ENCODE measurements at places on chromosomes 3 and 15.

GRCh38 chr3:12495749-12496452, 11.6 kb downstream of the TSEN2 start:
- DNase-seq: no peak

GRCh38 chr15:97978401-97979139, 18.1 kb downstream of the ARRDC4 start:
- no peak for DNase-seq

- DNase-seq: no peak
These were observed 35.6 kb upstream of the ARHGEF3 start for GRCh38 chr3:56837196-56837955.

GRCh38 chr3:112437146-112438022, 61.9 kb downstream of the BTLA start:
- DNase-seq: peak; percentile 54

- DNase-seq: no peak
These were observed 6.0 kb downstream of the ISL2 start for GRCh38 chr15:76342382-76343201.

GRCh38 chr15:34582461-34583371, 735 bp downstream of the GOLGA8B start:
- peak; percentile 19 for DNase-seq

GRCh38 chr15:64851503-64851840, 9.8 kb downstream of the PLEKHO2 start:
- no peak for DNase-seq

DNA sequence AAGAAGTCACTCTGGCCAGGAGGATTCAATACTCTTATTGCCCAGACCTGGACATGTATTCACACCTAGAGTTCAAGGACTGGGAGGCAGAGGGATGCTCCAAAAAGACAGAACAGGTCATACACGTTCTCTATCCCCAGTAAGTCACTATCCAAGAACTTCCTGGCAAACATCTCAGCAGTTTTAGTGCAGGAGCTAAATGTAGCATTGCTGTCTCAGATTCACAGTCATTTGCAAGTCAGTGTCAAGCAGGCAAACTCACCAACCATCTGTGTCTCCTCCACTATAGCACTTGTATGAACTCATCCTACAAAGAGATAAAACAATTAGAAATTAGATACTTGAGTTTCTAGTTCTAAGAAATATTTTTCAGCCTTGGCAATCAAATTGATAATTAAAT, 38.4 kb downstream of the ABHD17C start:
- no peak for DNase-seq

- peak; percentile 47 for DNase-seq
These were observed 214.8 kb upstream of the TPRG1 start for GRCh38 chr3:188956839-188957489.

GRCh38 chr3:83523470-83524073, 1435.2 kb upstream of the CADM2 start:
- no peak for DNase-seq

GRCh38 chr3:24069045-24069444, 124.0 kb downstream of the NR1D2 start:
- no peak for DNase-seq

DNA sequence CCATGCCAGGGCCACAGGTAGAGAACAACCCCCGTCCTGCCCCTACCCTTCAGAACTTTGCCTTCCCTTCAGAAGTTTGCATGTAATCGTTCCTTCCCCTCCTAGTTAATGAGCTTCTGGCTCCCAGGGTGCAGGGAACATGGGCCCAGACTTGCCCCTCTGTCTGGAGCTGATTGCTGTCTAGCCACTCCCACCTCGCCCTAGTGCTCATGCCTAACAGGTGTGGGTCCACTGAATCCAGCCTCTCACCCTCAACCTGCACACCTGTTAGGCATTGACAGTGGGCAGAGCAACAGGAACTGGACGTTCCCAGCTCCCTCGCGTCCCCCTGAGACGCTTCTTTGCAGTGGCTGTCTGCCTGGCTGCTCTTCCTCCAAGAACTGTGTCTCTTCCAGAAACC, 40.3 kb downstream of the WNT5A start:
- no peak for DNase-seq

- DNase-seq: no peak
These were observed 82.8 kb upstream of the PEX5L start for GRCh38 chr3:180119567-180119966.

- DNase-seq: no peak
These were observed 90.6 kb downstream of the IQSEC1 start for GRCh38 chr3:12982619-12983101.

GRCh38 chr3:127088511-127089351, 104.2 kb upstream of the PRR23E start:
- no peak for DNase-seq

DNA sequence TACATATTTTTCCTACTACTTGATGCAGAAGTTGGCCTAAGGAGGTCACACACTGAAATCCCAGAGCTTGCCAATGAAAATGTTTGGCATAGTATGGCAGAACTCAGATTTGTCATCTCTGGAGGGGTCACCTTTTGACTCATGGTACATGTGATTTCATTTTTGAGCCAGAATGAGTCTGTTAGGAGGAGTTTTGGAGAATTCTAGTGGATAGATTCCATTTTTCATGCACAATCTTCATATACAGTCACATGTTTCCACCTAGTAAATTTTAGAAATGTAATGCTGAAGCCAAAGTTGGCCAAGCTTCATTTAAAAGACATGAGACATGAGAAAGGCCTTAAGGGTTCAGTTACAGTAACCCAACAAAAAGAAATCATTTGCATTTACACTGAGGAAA, 97.8 kb upstream of the IGSF10 start:
- no peak for DNase-seq

GRCh38 chr3:121809249-121809648, 25.6 kb downstream of the IQCB1 start:
- no peak for DNase-seq

- DNase-seq: no peak
These were observed 91.4 kb upstream of the TJP1 start for GRCh38 chr15:29913528-29914135.

DNA sequence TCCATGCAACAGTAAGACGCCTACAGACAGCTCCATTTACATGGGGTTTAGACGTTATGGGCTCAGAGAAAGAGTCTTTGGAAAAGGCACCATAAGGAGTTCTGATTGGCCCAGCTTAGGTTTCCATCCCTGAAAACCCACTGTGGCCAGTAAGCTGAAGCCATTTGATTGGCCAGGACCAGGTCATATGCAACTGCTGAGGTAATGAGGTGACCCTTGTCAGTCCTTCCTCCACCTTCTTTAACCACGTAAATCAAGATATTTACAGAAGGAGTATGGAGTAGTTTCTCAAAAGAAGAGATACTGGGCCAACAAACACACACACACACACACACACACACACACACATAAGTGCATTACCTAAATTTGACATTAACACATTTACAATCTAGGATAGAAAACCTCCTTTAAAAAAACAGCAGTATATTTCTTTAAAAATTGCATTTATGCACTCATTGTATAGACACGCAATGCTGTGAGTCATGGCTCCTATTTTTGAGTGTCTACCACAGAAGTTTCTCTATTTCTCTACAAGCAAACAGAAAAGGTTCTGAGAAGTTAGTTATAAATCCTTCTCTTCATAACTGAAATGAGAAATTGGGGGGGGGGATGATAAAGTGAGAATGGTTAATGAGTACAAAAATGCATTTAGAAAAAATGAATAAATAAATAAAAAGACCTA, 16.3 kb upstream of the MB21D2 start:
- no peak for DNase-seq

GRCh38 chr3:194265996-194266964, 84.8 kb downstream of the CPN2 start:
- no peak for DNase-seq

- DNase-seq: no peak
These were observed 853 bp downstream of the TCAIM start for GRCh38 chr3:44339181-44340057.

DNA sequence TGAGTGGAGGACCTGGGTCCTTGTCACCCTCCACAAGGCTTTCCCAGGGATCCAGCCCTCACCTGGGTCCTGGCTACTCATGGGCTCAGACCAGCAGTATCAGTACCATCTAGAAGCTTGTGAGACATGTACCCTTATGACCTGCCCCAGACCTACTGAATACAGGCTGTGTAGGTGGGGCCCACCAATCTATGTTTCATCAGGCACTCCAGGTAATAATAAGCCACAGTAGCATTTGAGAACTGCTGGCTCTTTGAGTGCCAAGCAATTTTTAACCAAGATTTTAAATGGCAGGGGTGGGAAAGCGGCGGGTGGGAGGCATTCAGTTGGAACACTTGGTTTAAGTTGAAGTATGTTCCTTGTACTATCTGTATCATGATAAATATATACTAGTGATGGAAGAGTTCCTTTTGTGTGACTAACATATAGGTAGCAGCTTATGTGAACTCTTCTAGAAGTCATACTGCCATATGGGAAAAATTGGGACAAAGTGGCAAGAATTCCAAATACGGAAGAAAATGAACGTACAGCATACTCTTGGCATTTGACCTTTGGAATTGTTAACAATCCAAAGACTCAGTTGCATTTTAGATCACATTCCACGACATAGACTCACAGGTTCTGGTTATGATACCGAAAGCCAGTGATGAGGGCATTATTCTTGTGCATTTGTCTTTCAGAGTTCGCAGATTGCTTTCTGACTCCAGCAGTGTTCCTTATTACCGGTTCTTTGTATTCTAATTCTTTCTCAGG, 190.4 kb downstream of the GHSR start:
- DNase-seq: no peak

GRCh38 chr15:35728219-35728940, 182.4 kb upstream of the DPH6 start:
- no peak for DNase-seq

DNA sequence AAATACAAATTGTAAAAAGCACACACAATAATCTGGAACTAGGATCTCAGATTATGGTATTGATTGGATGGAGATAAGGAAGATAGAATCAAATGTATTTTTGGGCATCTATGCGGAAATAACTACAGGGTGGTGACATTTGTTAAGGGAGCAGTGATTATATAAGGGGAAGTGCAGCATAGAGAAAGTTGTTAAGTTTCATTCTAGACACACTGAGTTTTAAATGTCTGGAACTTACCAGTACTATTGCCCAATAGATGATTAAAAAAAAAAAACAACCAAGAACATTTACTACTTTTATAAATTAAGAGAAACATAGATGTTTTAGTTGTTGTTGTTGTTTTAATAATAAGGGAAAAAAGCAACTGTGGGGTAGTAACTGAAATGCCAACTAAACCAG, 32.1 kb upstream of the C3orf38 start:
- DNase-seq: no peak

DNA sequence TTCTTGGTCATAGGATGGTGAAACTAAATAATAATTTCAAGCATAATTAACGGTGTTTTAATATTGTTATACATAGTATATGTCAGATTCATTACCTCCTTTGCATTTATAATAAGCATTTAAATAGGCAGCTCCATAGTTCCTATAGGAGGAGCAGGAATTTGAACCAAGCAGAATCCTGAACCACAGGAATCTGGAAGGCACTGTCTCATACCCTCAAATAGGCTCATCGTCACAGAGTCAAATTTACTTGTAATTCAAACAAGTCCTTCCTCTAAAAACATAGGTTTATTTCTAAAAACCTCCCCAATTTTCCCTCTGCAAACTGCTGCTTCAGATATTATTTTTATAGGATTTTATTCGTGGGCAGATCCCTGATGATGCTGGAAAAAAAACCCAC, 376.3 kb upstream of the ARHGEF26 start:
- DNase-seq: no peak

DNA sequence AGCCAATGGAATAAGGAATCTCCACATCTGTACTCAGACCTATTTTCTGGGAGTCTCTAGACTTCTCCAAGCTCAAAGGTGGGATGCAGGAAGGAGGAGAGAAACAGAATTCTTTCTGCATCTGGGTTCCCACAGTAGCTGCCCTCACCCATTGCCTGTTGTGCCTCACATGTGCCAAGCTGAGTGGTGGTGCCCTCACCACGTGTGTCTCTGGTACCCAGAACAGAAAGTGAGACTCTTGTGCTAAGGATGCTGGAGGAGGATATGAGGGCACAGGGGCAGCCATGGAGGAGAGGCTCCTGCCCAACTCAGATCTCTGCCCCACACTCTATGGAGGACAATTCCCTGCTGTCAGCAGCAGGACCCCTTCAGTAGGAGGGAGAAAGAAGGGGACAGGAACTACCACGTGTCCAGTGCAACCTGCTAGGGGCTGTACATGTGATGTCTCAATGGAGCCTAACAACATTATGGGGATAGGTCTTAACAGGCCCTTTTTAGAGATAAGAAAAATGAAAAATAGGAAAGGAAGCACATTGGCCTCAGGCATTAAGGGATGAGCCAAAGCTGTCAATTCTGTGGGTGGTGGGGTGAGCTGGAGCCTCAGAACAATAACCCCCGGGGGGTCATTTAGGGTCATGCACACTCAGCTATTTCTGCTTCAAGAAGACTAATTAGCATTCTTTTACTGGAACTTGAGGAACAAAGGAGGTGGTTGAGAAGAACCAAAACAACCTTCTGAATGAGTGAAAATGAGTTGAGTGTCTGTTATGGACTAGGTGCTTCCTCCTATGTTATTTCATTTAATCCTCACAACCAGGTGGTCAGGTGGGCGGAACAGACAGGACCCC, 16.3 kb upstream of the NOX5 start:
- no peak for DNase-seq

DNA sequence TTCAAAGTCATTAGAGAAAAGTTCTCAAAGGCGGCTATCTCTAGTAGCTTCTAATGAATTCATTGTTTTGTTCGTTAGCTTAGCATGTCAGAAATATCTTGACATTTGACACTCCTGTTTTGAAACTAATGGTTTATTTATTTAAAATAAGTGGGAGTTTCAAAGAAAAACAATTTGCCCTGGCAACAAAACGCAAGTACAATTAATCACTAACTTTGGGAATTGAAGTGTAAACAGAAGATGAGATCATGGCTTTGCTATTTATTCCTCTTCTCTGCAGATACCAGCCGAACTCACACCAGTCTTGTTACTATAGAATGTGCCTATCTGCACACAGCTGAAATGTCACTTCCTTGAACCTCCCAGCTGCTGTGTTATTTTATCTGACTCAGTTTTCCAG, 27.5 kb downstream of the MASP1 start:
- no peak for DNase-seq

DNA sequence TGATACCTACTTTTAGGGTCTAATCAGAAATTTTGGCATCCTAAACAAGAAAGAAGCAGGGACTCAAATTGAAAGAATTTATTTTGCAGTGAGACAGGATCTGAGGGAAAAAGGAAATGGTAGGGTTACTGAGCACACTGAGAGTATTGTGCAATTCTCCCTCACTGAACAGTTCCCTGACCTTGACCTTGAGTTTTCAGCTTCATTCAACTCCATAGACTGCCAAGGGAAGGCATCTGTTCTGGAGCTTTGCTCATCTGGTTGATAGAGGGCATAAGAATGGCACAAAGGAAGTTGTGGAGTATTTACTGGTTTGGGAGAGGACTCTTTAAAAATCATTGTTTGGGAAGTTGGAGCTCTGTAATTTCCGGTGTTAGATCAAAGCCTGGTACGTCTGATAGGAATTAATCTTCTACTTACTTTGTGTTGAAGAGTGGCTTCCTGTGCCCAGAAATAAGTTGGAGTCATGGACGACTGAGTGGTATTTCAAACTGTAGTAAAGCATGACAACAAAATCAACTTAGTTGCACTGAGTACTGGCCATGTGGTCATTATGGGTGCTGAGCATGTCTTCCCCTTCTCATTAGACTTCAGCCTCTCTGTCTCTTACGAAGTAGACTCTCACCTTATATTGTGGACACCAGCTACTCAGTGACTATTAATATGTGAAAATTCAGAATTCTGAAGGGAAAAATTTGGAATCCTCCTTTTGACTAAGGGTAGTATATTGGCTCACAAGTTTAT, 40.8 kb downstream of the CLDN1 start:
- DNase-seq: no peak
